NCI-H1694 (cell line): ENCODE measurements at places on chromosomes 12 and 14.

DNA sequence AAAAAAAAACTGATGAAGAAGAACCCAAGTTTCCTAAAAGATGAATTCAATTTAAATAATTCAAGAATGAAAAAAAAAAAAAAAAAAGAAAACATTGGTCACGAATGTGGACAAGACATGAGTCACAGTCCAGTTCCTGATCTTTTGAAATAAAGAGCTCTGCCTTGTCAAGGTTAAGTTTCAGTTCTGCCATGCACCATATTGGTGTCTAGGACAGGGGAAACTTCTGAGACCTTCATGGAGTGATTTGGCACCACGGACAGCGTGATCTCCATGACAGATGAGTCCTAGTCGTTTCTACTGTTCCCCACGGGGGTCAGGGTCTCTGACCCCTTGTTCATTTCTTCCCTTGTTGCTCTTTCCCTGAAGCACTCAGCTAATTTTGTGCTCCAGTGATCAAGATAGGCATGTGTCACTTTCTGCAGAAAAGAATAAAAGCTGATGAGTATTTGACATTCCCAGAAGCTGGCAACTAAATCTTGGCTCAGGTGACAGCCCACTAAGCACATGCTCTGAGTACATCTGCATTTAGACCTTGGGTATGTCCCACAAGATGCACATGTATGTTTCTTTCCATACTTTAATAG lies 1159.7 kb downstream of the BCL11B start:
- DNase-seq, result no peak

DNA sequence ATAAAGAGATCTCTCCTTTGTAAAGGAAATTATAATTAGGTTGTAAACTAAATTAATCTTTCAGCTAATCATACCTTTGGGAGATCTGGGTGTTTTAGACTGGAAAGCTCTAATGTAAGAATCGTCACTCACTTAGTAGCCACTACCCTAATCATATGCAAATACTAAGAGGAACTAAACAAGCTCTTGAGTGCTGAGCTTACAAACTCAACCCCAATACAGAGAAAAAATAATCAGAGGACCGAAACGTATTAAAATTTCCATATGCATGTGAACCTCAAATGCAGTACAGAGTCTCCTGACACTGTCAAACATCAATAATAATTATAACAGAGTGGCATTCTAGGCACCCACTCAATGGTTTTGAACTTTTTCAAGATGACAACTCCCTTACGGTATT lies 235.3 kb upstream of the FOXN3 start:
- no peak for DNase-seq

GRCh38 chr14:24986206-24986893 lies 63.6 kb downstream of the STXBP6 start:
- no peak for DNase-seq

- no peak for DNase-seq
Observed at GRCh38 chr12:15829949-15830348, 40.8 kb upstream of the EPS8 start.

DNA sequence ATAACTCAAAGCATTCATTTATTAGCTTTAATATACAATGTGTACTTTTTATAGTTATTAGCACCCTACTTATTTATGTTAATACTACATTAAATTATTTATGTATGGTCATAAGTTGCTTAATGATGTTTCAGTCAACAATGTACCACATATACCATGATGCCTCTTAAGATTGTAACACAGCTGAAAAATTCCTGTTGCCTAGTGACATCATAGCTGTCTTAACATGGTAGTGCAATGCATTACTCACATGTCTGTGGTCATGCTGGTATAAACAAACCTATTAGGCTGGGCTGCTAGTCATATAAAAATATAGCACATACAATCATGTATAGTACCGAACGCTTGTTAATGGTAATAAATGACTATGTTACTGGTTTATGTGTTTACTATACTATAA lies 120.4 kb downstream of the ANO6 start:
- DNase-seq, result no peak

- DNase-seq, result no peak
Observed at GRCh38 chr12:67370979-67371378, 101.8 kb downstream of the CAND1 start.

DNA sequence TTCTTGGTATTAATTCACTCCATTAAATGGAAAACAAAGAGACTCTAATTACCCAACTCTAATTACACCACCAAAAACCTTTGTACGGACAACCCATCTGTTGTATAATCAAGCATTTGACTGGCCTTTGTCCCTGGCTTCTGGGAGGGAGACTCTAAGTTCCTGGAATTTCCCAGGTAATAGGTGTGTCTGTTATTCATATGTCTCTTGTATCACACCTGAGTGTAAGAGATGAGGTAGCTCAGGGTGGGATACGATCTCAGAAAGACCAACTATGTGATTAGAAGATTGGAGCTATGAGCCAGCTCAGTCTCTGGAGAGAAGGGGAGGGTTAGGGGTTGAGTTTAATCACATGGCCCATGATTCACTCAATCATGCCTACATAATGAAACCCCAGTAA lies 94.7 kb upstream of the PLXNC1 start:
- DNase-seq, result no peak

DNA sequence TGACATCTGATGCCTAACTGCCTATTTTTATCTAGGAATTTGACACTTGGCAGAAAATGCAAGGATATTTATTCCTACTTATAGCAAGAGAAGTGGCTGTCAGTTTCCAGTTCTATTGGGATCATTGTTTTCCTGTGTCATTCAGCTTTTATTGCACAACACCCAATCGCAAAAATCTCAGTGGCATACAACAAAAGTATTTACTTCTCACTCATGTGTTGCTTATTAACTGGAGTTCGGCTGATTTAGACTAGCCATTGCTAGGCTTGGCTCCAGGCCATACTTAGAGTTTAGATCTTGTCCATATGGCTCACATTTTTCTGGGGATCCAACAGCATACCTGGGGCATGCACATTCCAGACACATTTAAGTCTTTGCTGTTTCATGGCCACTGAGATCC lies 218.6 kb upstream of the SYT1 start:
- DNase-seq, result no peak

- DNase-seq, result no peak
Observed at GRCh38 chr12:48765753-48766162, 23.1 kb downstream of the ADCY6 start.

DNA sequence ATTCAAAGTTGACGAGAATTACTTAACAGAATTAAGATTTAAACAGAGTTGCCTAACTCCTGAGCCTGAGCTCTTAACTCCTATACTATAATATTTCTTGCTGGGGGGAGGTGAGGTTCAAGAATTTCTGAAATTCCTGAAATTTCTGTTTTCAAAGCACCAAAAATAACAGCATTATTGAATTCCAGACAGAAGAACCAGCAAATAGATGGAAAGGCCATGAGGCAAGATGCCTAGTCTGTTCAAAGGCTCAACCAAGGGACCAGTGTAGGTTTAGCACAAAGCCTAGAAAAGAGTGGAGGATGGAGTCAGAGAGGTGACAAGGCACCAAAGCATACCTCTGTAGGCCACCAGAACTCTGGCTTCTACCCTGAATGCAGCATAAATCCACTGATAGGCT lies 76.4 kb downstream of the PPP1R12A start:
- DNase-seq, result no peak

DNA sequence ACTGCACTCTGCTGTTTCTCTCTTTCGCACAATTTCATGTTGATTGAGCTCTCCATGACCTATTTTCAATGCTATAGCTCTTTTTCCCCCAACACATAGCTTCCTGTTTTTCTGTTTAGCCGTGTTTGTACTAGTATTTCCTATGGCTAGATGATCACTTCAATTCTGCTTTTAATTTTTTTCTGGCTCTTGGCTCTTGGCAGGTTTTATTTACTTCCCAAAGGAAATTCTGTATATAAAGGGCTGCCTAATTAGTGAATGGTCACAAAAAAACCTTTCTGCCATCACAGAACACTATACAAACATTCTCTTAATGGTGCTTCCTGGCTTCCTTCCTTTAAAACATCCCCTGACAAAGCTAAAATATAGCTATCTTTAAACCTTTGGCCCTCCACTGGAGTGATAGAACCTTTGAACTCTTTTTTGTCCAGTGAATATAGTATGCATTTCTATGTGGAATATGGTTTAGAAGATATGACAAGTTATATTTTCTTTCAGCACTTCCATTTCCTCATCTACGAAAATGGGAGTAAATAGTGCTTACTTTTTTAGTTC lies 88.2 kb downstream of the RASSF9 start:
- no peak for DNase-seq

- peak; percentile 30 for DNase-seq
Observed at GRCh38 chr14:72479461-72479931, 414.4 kb downstream of the DPF3 start.

- DNase-seq, result no peak
Observed at GRCh38 chr12:74801625-74802024, 264.0 kb downstream of the ATXN7L3B start.

DNA sequence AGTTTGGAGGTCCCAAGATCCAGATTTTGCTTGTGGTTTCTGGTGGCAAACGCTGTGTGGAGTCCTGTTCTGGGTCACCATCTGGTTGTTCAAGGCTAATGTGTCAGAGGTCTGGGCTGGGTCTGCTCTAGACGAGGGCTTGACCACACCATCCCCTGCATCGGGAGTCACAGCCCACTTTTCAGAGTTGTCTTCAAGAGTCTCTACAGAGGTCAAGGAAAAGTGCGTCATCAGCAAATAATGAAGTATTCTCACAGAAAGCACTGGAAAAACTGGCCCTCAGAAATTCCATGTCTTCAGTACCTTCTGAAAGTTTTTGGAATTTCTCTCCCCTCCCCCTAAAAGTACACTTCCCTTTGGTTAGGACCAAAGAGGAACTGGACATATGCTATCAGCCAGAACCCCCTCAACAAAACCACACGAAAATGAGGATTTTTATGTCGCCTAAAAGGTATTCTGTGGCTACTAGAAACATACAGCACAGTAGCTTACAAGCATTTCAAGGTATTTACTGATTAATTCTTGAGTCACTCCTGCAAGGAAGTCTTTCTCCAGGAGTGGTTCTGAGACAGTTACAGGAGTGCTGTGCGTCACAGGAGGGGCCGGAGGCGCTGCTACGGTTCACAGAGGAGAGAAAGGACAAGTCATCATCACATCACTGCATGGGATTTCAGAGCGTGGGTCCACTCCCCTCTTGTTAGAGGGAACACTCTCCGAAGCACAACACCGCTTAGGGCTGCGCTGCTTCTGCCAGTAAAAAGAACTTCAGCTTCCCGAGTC lies 35.4 kb downstream of the RAD52 start:
- no peak for DNase-seq

GRCh38 chr14:102573591-102574046 lies 18.8 kb upstream of the RCOR1 start:
- no peak for DNase-seq

- no peak for DNase-seq
Observed at GRCh38 chr14:70011708-70012107, 132.5 kb downstream of the SMOC1 start.

DNA sequence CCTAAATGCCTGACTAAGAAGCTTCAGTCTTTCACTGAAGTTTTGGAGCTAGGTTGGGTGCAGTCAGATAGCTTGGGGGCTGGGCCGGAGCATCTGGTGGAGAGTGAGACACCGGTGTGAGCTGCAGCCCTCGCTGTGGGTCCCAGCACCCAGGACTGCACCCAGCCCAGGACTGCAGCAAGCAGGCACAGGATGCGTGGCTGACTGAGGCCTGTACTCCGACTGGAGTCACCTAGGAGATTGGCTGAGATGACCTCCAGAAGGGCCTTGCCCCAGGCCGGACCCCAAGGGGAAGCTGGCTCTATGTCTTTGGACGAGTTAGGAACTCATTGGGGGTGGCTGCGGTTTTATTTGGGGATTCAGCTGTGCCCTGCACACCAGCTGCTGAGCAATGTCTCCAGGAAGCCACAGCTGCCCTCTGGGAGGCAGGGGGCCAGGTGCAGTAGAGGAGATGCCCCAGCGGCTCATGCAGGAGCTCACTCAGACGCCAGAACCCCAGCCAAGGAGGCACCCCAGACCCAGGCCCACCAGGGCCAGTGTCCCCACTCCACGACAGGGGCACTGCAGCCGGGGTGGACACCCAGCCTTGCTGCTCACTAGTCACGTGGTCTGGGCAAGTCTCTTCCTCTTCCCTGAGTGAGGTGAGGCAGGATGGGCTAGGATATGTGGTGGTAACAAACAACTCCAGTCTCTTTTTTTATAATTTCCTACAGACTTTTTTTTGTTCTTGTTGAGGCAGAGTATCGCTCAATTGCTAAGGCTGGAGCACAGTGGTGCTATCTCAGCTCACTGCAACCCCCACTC lies 31.8 kb upstream of the RCOR1 start:
- no peak for DNase-seq

DNA sequence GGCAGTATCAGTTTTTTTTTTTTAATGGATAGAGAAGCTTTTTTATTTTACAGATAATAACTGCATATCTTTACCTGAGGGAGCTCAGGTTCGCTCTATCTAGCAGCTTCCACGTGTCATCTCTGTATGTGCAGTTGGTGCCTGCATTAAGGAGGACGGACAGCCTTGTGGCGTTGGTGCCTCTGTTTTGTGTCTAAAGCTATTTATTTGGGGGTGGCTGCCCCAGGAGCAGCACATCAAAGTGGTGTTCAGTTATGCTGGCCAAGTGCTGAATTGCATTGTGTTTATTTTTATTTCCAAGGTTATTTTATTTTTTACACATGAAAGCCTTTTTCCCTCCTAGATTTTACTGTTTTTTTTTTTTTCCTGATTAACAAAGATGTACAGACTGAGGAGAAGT lies 59.7 kb downstream of the RASSF3 start:
- no peak for DNase-seq

- DNase-seq, result no peak
Observed at GRCh38 chr14:61511558-61511948, 183.8 kb upstream of the HIF1A start.

- peak; percentile 88 for DNase-seq
Observed at GRCh38 chr14:102314242-102315011, 5.1 kb upstream of the ZNF839 start.

DNA sequence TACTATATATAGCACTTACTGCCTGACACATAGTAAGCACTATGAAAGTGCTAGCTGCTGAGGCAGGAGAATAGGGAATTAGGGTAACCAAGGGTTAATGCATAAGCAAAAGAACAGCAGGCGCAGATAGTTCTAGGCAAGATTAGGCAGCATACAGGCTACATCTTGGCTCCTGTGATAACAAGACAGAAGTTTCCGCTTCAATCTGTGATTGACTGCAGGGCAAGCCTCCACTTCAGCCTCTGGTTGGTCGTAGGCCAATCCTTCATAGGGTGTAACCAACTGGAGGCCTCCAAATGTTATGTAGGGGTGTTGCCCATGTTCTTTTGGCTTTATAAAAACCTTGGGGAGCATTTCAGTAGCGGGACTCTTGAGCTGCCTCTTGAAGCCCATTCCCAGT lies 46.9 kb downstream of the KLHL28 start:
- no peak for DNase-seq

GRCh38 chr12:6928022-6928702 lies 403 bp downstream of the ATN1 start:
- DNase-seq, result no peak

DNA sequence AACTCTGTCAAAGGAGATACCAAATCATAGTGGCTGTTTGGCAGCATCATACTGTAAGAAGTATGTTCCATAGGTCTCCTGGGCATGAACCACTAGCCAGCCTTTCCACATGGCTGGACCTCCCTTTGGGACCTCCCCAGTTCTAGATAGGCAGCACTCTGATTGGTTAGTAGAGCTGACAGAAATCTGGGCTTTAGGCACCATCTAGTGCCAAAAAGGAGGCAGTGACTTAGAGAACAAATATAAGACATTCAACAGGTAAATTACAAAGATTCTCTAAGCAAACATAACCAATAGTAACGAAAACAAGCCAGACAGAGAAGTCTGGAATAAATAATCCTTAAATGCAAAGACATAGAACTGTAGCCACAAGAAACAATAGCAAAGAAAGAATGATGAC lies 148.0 kb upstream of the PDE3A start:
- no peak for DNase-seq

GRCh38 chr12:48441069-48441468 lies 31.3 kb upstream of the ANP32D start:
- DNase-seq, result no peak
